NCI-H2107 (cell line): ENCODE measurements at places on chromosomes 5 and 9.

- no peak for DNase-seq
These were observed 194.1 kb downstream of the ROR2 start for GRCh38 chr9:91755761-91756509.

DNA sequence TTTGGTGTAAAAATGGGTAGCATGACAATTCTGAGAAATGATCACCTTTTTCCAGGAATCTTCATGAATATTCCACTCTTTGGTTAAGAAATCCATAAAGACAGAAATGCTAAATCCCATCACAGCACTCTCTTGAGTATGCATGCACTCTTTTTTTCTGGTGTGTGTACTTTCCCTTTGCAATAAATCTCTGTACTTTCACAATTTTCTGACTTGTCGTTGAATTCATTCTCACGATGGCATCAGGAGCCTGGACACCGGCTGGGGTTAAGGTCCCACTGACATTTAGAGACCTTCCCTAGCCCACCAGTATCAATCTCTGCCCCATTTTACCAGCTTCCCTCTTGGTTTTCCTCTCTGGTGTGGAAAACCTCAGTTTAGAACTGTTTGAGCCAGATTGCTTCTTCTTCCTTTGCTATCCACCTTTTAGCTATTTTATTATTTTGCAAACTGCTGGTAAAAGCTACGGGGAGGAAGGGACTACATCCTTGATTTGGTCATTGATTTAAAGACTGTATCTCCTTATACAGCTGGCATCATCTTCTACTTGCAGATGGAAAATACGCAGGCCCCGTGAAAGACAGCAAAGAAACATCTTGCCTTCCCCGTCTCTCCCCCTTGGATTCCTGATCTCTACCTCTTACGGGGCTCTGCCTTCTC, 59.9 kb upstream of the ZFR start:
- no peak for DNase-seq

GRCh38 chr9:23567516-23568165, 258.4 kb downstream of the ELAVL2 start:
- DNase-seq, result no peak

DNA sequence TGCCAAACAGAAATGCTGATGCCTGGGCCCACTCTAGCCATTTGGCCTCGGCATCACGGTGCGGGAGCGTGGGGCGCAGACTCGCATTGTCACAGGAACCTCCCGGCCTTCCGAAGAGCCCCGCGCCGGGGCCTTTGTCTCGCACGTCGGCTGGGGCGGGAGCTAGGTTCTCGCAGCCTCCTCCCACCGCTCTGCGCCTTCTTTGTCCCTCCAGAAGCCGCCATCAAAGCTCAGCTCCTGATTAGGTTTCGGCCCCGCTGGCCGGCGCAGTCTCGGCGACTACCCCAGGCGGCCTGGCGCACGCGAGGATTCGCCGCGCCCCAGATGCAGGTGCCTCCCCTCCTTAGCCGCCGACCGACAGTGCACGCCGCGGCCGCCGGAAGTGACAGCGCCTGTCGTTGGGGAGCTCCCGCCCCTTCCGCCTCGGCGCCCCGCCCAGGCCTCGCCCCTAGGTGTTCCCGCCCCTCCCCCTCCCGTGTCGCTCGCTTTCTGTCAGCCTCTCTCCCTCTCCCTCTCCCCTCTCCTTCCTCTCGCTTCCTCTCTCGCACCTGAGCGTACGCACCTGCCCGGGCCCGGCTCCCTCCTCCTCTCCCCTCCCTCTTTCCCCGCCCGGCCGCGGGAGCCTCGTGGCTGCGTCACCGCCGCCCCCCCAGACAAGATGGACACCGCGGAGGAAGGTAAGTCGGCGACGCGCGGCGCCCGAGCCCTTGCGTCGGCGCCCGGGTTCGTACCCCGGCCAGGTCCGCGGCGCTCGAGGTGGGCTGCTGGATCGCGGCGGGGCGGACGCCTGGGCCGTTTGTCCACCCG, at the start of gene MARCHF6:
TSS of gene MARCHF6 (plus strand) at position 455 of the 807 bp plus-strand sequence. CDS start at position 659, 204 bp downstream.
- DNase-seq, result peak; percentile 98

DNA sequence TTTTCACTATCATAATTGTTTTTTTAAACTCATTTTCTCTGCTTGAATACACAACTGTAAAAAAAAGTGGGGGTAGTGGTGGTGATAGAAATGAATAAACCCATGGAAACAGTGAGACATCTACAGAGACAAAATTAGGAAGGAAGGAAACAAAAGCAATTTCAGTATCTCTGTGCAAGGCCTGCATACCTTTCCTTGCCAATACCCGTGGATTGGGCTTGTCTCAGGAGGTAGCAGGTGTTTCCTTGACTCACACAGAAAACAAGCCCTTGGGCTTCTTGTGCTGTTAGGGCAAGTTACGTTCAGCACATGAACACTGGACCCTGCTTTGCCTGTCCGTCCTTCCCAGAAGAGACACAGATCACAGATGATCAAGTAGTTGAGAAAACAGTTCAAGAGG, 372.2 kb downstream of the ZSWIM6 start:
- no peak for DNase-seq

DNA sequence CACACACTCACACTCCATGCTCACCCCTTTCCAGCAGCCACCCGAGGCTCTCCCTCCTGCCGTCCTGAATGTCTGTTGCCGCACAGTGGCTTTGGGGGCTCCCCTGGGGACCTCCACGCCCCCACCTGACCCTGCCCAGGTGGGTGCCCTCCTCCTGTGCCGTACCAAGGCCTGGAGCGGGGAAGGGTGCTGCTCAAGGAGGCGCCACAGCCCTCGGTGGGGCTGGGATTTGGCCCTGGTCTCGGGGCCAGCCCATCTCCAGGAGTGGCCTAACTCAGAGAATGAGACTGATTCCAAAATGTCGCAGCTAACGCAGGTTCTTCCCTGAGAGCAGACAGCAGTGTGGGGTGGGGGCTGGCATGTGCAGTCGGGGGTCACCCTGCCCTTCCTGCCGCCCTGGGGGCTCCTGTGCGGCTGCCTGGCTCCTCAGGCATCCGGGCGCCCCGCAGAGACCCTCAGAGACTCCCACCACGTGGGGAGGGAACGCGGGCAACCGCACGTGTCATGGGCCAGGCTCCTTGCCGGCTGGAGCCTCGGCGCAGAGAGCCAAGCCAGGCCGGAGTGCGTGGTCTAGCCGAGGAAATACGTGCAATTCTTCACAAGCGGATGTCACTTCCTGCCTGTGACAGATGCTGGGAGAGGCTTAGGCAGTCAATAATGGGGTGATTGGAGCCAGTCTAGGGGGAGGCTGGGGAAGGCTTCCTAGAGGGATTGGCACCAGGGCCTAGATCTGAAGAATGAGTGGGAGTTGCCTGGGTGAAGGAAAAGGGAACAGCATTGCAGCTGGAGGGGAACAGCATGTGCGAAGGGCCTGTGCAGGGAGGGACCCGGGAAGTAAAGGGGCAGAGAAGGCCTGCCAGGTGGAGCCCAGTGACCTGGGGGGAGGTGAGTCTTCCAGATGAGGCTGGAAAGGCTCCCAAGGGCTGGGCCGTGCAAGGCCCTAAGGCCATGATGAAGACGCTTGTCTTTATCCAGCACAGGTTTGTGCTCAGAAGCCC, 44.1 kb downstream of the C9orf50 start:
- no peak for DNase-seq

- DNase-seq, result no peak
These were observed 168.4 kb upstream of the MPDZ start for GRCh38 chr9:13447843-13448422.

- no peak for DNase-seq
These were observed 98.6 kb downstream of the MRPS30 start for GRCh38 chr5:44907396-44907795.

GRCh38 chr9:69542942-69543704, 129.0 kb downstream of the APBA1 start:
- peak; percentile 54 for DNase-seq

DNA sequence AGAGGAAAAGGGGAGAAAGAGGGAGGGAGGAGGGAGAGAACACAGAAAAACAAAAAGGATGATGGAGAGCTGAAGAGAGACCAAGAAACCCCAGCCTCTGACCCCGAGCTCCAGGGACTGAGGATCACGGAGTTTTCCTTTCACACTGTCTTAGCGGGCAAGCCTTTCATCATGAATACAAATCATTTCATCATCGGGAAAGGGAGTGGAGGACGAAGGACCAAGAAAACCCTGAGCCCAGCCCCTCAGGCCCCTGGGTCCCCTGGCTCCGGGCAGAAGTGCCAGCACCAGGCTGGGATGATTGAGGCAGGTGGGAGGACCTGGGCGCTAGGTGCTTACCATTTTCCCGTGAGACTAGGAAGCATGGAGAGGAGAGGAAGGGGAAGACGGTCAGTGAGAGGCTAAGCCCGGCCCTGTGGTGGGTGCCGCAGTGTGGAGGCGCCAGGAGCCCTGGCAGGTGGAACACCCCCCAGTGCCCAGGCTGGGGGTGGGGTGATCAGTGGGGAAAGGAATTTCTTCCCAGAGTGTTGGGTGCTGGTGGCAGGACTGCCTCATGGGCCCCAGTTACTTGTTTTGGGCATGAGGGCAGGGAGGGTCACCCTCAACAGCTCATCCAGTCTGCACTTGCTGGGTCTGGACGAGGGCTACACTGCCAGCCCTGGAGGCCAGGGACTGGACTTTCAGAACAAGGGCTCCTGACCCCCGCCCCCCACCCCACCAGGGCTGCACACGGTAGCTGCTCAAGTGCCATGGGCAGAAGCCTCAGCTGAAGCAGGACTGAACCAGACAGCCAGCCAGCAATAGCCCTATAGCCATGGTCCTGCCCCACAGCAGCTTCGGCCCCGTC, 49.0 kb upstream of the SARDH start:
- no peak for DNase-seq

DNA sequence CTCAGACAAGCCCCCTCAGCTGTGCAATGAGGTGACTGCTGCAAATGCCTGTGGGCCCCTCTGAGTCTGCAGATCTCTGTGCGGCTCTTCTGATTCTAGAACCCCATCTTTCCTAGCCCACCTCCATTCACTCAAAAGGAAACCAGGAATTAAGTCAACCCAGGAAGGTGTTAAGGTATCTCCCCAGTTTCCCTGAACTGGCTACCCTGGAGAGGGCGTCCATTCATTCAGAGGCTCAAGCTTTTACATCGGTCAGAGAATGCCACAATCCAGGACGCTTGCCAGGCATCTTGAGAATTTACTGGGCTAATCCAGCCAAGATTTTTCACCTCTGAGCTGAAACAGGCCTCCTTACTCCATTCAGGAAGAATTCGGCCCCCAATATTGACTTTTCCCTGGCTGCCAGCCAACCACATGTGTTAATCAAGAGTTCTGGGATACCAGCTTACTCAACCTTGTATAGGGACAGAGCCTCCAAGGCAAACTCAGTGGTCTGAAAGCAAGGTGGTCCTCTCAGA, 889 bp upstream of the ADAMTS12 start:
- DNase-seq, result no peak

DNA sequence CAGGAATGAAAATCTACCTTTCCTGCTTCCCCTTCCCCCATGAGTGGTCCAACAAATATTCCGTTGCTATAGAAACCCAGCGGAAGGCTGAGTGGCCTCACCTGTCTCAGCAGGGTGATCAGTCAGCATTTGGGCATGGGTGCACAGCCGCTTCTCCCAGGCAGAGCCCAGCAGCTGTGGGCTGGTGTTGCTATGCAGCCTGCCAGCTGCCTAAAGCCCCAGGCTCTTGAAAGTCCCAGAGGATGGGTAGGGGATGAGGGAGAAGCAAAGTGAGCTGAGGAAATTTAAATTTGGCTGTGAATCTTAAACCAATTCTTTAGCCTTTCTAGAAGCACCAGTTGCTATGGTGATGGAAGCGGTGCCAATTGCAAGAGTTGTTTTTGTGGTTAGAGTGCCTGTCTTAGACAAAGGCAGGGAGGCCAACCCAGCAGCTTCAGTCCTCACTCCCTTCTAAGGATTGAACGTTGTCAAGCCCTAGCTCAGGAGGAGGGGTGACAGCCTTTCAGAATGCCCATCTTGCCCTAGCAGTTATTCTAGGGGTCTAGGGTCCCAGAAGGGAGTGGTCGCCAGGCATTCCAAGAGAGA, 151.5 kb upstream of the PITX1 start:
- DNase-seq, result no peak

DNA sequence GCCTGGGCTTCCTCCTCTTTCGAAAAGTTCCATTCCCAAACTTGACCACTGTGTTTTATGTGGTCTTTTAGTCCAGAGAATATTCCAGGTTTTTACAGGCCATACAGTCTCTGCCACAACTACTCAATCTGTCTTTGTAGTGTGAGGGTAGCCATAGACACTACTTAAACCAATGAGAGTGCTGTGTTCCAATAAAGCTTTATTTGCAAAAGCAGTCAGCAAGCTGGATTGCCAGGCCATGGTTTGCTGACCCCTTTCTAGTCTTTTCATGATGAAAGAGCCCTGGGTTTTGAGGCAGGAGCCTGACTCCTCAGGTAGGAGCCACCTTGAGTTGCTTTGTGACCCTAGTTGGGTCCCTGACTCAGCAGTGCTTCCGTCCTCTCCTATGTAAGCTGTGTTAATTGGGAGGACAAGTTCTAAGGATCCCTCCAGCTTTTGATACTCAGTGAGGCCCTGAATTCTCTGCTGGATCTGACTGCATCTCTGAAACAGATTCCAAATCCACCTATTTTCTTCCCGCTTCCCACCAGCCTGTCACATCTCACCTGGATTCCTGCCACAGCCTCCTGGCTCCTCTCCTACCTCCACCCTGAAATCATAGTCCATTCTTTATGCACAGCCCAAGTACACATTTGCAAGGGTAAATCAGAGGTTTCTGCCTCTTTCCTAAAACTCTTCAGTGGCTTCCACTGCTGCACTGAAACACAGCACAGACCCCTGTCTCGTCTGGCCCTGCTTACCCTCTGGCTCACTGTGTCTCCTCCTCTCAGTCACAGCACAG, 13.5 kb downstream of the GALNT10 start:
- DNase-seq, result no peak

DNA sequence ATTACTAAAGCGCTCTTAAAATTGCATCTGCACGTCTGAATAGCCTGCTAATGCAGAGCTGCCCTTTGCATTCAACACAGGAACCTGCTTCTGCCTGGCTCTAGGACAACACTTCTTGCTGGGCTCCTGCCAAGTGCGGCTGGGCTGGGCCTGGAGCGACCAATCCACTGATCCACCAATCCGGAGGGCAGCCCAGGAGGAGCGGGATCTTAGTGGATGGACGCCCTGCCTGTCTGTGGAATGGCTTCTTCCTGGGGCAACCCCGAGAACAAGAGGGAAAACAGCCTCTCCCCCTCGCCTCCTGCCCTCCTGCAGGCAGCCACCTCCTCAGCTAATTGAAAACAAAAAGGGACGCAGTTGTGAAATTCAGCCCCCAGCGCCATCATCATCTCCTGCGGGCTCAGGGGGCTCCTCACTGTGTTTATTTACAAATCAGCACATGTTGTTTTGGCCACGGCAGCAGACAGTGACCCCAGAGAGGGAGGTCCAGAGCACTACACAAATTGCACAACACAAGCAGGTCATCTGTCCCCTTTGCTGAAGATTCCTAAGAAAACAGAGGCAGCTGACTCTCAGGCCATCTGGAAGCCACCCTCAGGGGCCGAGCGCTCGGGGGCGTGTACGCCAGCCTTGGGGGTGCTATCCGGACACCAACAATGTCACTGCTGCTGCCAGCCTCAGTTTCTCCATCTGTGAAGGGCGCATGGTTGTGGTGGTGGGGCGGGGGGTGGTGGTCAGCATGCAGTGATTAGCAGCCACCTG, 57.3 kb downstream of the GADD45G start:
- DNase-seq, result peak; percentile 95

DNA sequence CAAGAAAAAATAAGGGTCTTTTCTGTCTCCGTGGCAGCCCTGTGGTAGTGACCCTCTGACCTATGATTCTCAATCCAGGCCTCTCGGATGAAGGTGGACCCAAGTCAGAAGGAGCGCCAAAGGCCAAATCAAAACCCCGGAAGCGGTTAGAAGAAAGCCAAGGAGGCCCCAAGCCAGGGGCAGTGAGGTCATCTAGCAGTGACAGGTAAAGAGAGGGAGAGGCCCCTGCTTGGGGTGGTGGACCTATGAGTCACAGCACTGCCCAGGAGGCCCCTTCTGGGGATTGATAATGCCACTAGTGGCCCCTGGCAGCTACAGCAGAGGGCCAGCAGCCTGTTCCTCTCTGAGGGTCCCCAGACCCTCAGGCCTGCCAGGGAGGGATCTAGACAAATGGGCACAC, 6.4 kb upstream of the SLC2A8 start:
- no peak for DNase-seq
